ENCODE measurements at places on chromosomes 3 and 15.

DNA sequence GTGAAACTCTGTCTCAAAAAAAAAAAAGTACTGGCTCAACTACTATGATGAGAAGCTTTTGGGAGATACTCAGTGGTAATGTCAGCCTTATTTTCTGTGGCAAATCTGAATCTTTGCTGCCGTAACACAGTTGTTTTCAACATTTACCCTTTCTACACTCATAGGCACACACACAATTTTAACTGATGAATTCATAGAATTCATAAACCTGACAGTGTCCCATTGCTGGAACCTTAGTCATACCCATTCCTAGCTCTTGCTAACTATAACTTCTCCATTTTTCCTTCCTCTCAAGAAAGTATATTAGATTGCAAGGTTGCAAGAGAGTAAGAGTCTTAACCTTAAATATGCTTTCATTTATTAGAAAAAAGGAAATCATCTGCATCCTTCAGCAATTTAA, 496.6 kb downstream of the FHIT start:
- DNase-seq: no peak

DNA sequence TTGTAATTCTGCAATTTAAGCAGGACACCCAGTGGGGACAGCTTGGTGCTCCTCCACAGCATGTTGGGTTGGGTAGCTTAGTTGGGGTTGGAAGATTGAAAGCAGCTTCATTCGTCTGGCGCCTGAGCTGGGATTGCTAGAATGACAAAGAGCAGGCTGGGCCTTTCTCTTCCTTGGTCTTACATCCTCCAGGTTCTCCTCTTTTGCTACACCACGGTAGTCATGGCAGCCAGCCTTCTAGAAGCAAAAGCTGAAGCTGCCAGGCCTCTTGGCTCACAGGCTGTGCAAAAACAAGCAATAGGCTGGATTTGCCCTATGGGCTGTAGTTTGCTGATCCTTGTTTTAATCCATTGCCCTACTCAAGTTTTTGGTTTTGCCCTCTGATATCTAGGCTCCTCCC, 3.2 kb upstream of the ANXA2 start:
- no peak for DNase-seq

DNA sequence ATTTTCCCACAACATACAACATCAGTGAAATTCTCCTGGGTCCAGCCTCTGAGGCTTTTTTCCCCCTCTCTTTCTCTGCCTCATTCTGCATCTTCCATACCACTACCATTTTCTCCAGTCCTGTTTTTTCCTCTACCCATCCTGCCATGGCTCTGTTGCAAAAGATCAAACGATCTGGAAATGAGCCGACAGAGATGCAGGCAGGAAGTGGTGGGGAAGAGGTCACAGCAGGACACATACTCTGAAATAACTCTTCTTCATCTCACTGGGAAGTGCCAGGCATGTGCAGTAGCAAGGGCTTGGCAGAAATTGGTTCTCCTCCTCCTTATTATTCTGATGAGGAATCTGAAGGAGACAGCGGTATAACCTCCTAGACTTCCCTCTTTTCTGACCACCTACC, 114.3 kb downstream of the CORO2B start:
- DNase-seq: no peak

DNA sequence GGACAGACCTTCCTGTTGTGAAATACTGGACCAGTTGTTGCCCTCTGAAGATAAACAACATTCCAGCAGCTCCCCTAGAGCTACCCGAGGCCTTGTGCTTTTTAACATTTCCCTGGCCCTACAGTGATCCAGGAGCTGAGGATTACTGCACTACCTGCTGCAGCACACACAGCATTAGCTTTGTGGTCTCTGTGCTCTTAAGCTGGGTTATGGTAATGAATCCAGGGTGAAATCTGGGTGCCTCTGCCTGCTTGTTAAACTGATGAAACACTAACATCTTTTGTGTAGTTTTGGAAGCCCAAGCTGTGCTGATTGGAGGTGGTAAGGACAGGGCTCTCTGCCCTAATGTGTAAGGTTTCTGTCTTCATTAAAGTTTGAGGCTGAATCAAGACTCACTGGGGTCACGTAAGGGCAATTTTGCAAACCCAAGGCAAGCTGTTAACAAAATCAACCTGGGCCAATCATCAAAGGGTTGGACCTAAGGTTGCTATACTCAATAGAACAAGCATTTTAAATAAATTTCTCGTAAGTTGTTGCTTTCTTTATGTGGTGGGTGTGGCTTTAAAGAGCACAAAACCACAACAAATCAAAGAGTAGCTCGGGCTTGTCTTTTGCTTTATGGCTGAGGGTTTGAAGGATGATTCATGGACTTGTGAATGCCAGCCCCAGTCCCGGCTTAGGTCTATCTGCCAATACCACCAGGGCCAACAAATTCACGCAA, 183.9 kb downstream of the TPRG1 start:
- no peak for DNase-seq

GRCh38 chr15:99275525-99276128, 24.3 kb downstream of the LRRC28 start:
- no peak for DNase-seq

DNA sequence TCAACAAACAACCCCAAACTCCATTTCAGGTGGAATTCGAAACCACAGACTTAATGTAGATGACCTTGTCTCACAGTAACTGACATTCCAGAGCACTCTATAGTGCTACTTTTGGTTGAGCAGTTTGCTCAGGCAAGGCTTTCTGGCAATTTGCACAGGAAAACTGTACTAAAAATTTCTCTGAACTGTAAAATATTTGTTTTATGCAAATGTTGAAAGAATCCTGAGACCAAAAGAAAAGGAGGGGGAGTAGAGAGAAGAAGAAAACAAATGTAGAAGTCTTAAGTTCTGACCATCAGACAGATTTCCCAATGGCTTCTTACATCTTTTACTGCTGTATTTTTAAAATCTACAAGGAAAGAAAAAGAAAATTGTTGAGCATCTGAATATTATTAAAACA, 53.5 kb downstream of the DTWD1 start:
- DNase-seq: no peak

DNA sequence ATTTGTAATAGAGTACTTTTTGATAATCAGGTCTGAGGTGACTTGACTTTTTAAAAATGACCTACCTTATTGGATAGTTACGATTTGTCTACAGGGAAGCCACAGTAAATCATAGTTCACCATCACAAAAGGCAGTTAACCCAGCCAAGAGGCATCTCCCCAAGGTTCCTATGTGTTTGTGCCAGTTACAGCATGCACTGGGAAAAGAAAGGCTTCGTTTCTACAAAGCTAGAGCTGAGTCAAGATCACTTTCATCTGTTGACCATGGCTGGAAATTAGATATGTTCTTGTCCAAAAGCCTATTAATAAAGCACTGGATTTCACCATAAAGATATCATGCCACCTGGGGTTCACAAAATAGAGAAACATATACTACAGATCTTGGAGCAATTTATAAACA, 139.9 kb downstream of the GREM1 start:
- no peak for DNase-seq

- no peak for DNase-seq
Observed at GRCh38 chr15:36782681-36783080, 203.3 kb downstream of the CDIN1 start.

GRCh38 chr3:4845882-4846281, 133.4 kb upstream of the BHLHE40 start:
- DNase-seq: no peak

DNA sequence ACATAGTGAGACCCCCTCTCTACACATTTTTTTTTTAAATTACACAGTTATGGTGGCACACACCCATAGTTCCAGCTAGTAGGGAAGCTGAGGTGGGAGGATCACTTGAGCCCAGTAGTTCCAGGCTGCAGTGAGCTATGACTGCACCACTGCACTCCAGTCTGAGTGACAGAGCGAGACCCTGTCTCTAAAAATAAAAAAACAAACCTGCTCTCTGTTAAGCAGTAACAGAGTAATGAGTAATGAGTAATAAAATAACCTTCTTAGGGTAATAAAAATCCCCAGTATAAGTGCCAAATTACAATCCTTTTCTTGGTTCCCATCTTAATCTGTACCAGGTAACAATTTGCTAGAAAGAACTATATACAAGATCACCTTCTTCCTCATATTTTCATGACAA, 65.9 kb upstream of the PLXND1 start:
- DNase-seq: no peak

DNA sequence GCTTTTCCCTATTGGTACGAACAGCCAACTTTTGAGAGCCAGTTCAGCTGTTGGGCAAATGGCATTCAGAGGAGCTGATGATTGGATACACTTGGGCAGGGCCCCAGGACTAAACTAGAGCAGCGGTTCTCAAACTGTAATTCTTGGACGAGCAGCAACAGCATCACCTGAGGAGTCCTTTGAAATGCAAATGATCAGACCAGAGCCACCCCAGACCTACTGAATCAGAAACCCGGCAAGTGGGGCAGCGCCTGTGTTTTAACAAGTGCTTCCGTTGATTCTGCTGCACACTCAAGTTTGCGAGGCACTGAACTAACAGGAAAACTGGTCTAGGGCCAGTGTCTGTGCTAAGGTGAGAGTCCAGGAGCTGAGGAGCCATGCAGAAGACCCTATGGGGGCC, 239.7 kb downstream of the UACA start:
- no peak for DNase-seq

GRCh38 chr3:147651107-147651778, 242.1 kb downstream of the ZIC1 start:
- DNase-seq: no peak

GRCh38 chr3:42960786-42961185, 18.3 kb upstream of the GASK1A start:
- DNase-seq: no peak

- DNase-seq: no peak
Observed at GRCh38 chr3:124639406-124640237, 90.6 kb upstream of the UMPS start.

DNA sequence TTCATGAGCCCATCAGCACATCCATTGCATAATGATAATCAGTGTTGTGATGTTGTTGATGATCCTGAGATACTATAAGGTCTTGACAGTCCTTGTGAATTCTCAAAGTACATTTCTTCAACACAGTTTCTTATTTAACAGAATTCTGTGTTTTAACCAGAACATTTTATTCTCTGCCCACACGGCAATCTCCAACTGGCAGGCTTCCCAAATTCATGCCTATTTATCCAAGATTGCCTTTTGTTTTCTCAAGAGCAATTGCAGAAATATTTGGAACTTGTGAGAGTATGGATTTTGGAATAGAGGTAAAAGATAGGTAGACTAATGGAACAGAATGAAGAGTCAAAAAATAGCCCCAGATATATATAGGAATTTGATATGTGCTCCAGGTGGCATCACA, 116.0 kb downstream of the UACA start:
- no peak for DNase-seq

DNA sequence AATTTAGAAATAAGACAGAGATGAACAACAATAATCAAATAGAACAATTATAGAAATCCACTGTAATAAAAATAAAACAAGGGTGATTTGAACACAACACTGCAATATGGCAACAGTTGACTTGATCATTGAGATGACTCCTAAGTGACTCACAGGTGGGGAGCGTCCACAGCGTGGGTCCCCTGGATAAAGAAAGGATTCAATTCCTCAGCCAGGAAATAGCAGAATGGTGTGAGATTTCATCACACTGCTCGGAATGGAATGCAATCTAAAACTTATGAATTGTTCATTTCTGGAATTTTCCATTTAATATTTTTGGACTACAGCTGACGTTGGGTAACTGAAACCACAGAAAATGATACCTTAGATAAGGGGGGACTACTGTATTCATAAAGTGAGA, 82.0 kb downstream of the CNTN3 start:
- DNase-seq: no peak

GRCh38 chr3:125401402-125401801, 26.3 kb upstream of the ZNF148 start:
- no peak for DNase-seq

DNA sequence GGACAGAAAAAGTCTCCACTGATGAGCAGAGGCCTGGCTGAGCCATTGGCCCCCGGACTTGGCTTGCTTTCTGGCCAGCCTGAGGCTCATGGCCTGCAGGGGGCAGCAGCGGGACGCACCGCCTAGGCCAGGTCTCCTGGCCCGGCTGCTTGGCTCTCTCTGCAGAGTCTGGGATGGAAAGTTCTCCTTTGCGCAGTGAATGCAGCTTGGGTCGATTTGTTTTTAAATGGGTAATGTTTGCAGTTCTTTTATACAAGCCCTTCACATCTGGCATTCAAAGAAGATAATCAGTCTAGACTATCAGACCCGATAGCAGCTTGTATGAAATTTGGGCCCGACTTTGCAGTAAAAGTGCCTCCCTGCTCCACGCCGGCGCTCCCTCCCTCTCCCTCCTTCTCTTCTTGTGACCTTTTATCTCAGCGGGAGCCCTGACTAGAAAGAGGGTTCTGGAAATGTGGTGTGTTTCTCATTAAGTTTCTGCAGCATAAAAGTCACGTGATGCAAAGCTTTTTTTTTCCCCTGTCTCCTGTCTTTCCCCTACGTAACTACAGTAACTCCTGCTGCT, 59.9 kb downstream of the ZNF621 start:
- no peak for DNase-seq

DNA sequence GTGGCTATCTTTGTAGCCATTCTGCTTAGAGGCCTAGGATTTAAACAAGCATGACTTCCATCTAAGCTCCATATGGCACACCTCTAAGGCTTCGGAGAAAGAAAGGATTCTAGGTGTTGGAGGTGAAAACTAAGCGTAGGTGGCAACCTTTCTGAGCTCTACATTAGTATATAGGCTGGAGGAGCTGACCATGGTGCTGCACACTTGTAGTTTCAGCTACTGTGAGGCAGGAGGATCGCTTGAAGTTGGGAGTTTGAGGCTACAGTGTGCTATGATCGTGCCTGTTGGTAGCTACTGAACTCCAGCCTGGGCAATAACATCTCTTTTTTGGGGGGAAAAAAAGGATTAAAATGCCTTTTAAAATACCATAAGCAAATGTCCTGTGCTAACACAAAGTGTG, 7.4 kb downstream of the EAF1 start:
- DNase-seq: no peak

GRCh38 chr15:25959100-25959499, 96.0 kb upstream of the ATP10A start:
- no peak for DNase-seq

DNA sequence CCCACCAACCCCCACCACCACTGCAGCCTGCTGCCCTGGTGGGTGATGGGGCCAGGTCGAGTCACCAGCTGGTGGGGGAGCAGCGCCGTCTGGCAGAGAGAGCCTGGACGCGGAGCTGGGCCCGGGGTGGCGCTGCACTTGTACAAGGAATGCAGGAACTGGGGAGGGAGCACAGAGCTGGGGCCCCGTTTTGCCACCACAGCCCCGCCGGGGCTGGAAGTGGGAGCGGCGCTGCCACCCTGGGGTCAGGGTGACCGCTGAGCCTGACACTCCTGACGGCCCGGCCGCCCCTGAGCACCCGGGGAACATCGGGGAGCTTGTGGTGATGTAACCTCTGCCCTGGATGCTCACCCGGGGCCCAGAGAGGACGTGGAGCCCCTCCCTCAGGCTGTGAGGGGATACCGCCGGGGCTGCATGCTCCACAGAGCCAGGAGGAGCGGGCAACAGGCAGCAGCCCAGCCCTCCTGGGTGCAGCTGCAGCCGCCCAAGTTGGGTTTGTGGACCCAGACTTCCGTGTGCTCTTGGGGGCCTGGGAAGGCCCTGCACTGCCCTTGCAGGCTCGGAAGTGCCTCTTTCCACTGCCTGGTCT, 32.6 kb upstream of the IREB2 start:
- no peak for DNase-seq

GRCh38 chr3:72448375-72448823, 399.8 kb downstream of the SHQ1 start:
- DNase-seq: no peak
